ENCODE measurements at places on chromosomes 7 and 10.

GRCh38 chr7:148156233-148156632 lies 434.3 kb upstream of the C7orf33 start:
- DNase-seq = no peak

- DNase-seq = no peak
Measured at GRCh38 chr10:33773886-33774480, 439.5 kb upstream of the NRP1 start.

DNA sequence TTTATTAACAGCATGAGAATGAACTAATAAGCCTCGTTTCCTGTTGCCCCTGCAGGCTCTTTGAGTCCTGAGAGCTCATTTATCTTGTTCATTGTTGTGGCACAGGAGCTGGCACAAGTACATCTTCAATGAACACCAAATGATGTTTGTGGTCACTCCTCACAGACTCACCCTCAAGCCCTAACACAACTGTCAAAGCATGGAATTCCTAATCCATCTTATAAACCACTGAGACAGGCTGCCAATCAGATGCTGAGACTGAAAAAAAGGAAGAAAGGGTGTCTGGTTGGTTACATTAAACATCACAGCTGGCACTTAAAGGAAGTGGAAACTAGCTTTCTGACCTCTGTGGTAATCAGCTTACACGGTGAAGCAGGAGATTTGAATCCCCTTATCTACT lies 7.7 kb upstream of the CCDC172 start:
- no peak for DNase-seq

DNA sequence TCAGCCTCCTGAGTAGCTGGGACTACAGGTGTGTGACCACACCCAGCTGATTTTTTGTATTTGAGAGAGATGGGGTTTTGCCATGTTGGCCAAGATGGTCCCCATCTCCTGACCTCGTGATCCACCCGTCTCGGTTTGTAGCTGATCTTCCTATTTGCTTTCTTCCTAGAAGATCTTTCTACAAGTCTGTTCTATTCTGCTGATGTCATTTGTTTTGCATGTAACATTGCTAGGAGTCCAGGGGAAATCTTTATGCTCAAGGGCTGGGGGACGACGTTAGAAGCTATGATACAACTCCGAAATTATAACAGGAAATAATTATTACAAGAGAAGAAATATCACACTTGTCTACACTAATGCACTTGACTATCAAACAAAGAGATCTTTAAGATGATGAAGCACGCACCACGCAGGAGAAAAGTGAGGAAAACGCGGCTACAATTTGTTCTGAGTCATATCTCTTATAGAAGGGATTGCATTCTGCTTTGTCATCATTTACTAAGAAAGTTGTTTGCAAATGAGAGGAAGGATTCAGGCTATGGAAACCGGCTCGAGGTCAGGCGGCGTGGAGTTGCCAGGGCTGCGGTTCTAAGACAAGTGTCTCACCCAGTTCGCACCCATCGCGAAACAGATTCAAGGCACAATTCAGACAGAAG lies 103.0 kb upstream of the CARD11 start:
- DNase-seq = no peak

DNA sequence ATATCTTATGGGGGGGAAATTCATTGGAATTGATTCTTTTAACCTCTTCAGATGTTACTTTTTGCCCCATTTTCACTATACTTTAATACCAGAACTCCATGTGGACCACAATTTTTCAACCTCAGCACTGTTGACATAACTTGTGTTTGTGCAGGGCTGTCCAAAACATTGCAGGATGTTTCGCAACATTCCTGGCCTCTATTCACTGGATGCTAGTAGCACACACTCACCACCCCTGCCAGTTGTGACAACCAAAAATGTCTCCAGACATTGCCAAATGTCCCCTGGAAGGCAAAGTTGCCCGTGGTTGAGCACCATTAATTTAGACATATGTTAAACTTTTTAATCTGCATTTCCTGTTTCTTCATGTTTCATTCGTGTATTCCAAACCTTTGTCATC lies 234.7 kb downstream of the GFRA1 start:
- no peak for DNase-seq

DNA sequence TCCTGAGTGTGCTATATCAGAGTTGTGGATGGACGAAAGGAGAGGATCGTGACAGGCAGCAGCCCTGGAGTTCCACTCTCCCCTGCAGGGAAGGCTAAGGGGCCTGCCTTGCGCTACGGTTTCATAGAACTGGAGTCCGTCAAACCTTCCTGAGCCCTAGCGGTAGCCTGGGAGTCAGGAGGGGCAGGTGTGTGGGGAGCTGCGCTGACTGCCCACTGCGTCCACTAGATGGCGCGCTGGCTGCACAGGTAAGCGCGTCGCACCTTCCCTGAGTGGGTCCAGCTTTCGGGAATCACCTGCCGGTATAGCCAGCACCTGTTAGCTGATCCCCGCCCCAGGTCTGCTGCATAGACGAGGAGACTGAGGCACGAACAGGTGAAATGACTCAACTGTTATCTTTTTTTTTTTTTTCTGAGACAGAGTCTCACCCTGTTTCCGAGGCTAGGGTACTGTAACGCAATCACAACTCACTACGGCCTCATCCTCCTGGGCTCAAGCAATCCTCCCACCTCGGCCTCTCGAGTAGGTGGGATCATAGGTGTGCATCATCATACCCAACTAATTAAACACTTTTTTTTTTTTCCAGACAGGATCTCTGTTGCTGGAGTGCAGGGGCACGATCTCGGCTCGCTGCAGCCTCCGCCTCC lies 20.2 kb upstream of the BAIAP2L1 start:
- DNase-seq = peak; percentile 48

GRCh38 chr10:71772832-71773220 lies 494 bp downstream of the VSIR start:
- DNase-seq = no peak

GRCh38 chr7:70006261-70006920 lies 408.1 kb downstream of the AUTS2 start:
- DNase-seq = no peak

GRCh38 chr10:105352281-105352680 lies 711.2 kb downstream of the SORCS3 start:
- no peak for DNase-seq

GRCh38 chr7:6032641-6033040 lies 1.5 kb downstream of the ANKRD61 start:
- DNase-seq = no peak

DNA sequence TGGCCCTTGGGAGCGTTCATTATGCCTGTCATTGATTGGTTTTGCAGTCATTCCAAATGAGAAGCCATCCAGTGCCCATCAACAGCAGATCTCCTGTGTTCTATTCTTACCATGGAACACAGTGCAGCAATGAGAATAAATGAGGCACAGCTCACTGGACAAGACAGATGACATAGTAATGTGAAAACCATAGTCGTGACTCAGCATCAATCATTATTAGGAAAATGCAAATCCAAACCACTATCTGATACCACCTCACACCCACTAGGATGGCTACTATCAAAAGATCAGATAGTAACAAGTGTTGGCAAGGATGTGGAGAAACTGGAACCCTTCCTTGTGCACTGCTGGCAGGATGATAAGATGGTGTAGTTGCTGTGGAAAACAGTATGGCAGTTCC lies 144.7 kb downstream of the ARHGAP22 start:
- DNase-seq = no peak

GRCh38 chr7:26787701-26788100 lies 76.7 kb downstream of the SKAP2 start:
- DNase-seq = no peak

DNA sequence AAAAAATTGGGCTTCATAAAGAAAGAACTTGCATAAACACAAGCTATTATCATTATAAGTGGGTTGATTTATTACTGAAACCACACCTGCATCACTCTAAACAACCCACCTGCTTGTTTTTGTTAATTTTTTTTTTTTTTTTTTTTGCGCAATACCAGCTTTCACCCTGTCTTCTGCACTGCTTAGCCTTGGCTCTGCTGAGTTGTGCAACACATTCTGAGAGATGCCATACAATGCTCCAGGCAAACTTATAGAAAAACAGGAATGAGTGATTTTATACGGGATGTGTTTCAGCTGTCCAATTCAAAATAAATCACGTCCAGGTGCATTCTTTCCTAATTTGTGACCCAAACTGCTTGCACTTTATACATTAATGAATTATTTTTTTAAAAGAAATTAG lies 923.6 kb downstream of the GATA3 start:
- no peak for DNase-seq

- no peak for DNase-seq
Measured at GRCh38 chr10:89064748-89065147, 74.2 kb downstream of the FAS start.

DNA sequence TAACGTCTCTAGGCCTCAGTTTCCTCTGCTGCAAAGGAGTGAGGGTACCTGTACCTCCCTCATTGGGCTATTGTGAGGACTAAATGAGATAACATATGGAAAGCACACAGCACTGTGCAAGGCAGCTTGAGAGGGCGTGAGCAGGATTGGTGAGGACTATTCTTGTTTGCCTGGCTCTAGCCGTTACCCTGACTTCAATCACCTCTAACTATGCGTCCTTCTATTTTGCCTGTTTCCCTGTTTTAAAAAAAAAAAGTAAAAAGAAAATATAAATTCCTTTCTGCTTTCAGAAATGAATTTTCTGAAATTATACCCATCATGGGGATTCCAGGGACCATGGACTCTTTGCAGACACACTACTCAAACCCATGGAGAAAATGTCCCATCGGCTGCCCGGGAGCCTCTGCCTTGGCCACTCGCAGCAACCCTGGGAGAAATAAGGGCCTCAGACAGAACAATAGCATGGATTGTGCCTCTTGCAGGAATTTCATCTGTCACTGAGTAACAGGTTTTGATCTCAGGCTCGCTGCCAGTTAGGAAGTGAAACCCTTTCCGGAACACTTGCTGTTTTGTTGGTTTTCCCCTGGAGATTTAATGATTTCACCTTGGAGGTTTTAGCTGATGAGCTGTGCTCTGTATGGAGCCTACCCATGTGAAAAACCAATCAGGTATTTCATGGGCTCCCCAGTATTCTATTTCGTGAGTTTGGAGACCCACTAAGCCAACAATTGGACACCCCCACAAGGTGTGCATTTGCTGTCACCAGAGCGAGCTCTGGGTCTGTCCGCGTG lies 55.6 kb downstream of the STEAP1B start:
- no peak for DNase-seq

DNA sequence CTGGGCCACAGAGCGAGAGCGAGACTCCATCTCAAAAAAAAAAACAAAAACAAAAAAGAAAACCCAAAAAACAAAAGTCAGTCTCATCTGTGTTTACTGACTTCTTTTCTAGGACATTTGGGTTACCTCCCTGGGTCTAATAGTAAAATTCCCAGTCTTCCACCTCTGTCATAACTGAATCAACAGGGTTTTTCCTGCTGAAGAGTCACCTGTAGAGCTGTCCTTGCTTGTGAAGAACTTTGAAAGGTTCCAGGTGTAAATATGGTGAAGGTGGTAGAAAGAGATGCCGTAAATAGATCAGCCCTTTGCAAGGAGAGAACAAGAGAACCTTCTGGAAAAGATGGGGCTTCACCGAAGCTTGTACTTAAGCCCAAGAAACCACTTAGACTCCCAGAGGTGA lies 112.7 kb upstream of the BTBD16 start:
- DNase-seq = no peak

DNA sequence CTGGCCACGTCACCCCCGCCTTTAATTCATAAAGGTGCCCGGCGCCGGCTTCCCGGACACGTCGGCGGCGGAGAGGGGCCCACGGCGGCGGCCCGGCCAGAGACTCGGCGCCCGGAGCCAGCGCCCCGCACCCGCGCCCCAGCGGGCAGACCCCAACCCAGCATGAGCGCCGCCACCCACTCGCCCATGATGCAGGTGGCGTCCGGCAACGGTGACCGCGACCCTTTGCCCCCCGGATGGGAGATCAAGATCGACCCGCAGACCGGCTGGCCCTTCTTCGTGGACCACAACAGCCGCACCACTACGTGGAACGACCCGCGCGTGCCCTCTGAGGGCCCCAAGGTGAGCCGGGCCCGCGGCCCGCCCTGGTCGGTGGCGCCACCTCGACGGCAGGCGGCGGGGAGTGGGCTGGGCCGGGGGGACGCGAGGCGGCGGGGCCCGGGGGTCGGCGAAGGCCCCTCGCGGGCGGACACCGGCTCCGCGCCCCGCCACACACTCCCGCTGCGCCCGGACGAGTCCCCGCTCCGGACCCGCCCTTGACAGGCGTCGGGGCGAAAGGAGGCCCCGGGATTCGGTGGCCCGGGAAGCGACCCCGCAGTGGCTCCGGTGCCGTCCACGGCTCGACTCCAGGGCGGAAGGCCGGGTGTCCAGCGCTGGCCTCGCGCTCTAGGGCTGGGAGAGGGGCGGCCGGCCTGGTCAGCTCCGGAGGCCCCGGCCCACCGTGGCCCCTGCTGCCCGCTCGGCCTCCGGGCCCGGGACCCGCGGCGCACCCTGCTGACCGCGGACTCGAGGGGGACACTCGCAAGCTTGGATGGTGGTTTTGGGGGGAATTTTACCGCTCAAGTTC lies 557 bp downstream of the BAG3 start:
- DNase-seq = no peak

DNA sequence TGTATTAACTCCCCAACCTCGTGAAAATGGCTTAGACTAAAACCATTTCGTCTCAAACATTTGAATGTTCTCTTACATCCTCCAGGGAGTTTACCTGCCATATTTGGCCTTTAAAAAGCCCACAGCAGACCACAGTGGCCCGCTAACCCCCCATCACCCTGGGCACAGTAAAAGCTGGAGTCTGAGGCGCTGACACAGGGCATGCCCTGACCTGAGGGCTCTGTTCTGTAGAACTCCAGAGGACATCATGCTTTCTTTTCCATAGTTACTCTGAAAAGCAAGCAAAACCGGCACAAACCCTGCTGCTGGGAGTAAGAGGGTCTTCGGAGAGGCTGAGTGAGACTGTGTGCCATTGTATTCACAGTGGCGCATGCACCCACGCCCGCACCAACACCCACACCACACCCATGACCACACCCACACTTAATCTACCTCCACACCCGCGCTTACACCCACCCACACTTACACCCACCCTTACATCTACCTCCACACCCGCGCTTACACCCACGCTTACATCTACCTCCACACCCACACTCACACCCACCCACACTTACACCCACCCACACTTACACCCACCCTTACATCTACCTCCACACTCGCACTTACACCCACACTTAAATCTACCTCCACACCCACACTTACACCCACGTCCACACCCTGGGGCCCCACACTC lies 32.1 kb downstream of the LRRC27 start:
- DNase-seq = peak; percentile 16

- DNase-seq = no peak
Measured at GRCh38 chr7:1059200-1060091, 15.1 kb downstream of the GPR146 start.

GRCh38 chr10:121058082-121058481 lies 206.9 kb downstream of the WDR11 start:
- DNase-seq = no peak

DNA sequence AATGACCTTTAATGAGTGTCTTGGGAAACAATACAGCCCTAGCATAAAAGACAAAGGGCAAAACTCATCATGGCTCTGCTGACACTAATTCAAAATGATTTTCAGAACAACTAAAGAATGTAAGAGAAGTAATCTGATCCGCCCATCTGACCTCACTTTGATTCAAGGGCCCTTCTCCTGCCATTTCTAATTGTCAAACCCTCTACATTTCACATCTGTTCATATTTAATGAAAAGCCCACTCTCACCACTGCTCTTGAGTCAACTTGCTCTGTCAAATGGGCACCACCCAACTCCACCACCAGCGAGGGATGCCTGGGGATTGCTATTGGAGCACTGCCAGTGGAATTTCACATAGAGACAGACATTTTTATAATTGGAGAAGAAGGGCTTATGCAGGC lies 639.2 kb downstream of the KCNMA1 start:
- no peak for DNase-seq

GRCh38 chr7:131359136-131359776 lies 31.6 kb downstream of the MKLN1 start:
- DNase-seq = no peak

- DNase-seq = no peak
Measured at GRCh38 chr7:82477733-82478515, 34.3 kb upstream of the CACNA2D1 start.

- no peak for DNase-seq
Measured at GRCh38 chr10:132993271-132994184, 51.2 kb upstream of the CFAP46 start.
